ENCODE measurements at places on chromosomes 2 and 18.

DNA sequence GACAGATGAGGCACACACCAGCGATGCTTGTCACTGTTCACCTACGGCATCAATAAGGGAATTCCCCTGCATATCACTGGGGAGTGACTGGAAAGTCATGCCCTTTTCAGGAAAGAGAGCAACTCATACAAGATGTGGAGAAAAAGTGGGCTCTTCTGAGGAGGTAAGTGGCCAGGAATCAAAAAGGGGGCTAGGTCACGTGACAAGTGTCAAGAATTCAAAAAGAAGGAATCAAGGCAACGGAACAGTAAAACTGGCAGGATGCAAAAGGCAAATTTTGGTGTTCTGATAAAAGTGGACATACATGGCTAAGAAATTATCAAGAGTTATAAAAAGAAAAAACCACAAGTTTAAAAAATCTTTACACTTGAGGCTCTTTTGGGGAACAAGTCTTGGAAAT lies 190.7 kb upstream of the ACAA2 start:
- no peak for DNase-seq

DNA sequence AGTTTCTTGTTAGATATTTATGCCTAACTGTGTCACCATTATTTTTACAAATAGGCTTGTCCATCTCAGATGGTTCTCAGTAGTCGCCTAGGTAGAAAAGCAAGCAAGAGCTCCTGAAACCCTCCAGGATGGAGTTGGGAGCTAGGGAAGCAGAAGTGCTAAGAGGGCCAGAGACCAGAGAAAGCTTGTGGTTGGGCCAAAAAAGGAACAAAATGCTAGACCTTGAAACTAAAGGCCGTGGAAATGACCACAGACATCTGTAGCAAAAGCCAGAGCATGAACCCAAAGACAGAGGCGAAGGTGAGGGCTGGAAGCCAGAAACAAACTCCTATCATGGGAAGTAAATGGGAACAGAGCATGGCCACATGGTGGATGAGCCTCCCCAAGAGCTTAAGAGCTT lies 29.9 kb upstream of the RMDN2 start:
- no peak for DNase-seq

GRCh38 chr18:35376393-35376741 lies 770 bp downstream of the ZNF396 start:
- DNase-seq = no peak

GRCh38 chr2:46297546-46298271 lies 502 bp downstream of the EPAS1 start:
- DNase-seq = peak; percentile 39

- DNase-seq = no peak
These were observed 132.8 kb downstream of the ARHGAP15 start for GRCh38 chr2:143261986-143262385.

DNA sequence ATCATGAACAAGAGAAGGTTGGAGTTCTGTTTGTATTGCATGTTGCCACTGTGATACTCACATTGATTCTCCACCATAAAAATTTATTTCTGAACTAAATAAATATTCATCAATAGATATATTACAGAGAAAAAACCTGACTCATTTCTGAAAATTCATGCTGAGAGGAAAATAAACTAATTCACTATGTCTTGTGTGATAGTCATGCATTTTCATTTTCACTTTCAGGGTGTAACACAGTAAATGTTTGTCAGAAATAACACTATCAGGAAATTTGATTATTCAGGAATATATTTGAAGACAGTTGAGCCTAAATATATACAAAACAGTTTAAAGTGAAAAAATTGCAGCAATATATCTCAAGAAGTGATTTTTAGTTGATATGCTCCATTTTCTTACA lies 335.2 kb downstream of the KCNJ3 start:
- DNase-seq = no peak

GRCh38 chr18:32057624-32058165 lies 34.0 kb upstream of the RNF138 start:
- DNase-seq = no peak

DNA sequence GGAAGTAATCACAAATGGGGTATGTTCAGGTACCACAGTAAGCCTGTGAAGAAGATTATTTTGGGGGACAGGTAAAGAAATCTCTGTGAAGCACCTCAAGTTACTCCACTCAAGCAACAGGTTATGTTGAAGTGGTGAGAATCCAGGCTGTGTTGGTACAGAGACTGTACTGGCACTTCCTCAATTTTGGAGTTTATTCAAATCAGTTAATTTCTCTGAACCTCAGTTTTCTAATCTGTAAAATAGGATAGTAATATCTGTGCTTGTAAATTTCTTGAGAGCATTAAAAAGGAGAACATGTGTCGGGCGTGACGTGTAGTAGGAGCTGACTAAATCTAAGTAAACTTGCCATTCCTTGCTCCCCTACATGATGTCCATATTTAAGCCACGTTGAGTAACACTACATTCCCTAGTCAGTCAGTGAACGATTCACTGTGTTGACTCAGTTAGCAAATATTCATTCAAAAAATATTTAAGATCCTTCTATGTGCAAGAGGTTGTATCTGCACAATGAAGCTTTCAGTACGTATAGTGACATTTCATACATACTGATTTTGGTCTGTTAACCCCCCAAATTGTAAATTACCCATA lies 504.2 kb downstream of the ZEB2 start:
- DNase-seq = no peak

- DNase-seq = no peak
These were observed 118.3 kb upstream of the FAM136A start for GRCh38 chr2:70420143-70420542.

GRCh38 chr2:33166287-33166881 lies 219.6 kb downstream of the LTBP1 start:
- no peak for DNase-seq

GRCh38 chr2:75023666-75024455 lies 65.4 kb downstream of the POLE4 start:
- DNase-seq = no peak

DNA sequence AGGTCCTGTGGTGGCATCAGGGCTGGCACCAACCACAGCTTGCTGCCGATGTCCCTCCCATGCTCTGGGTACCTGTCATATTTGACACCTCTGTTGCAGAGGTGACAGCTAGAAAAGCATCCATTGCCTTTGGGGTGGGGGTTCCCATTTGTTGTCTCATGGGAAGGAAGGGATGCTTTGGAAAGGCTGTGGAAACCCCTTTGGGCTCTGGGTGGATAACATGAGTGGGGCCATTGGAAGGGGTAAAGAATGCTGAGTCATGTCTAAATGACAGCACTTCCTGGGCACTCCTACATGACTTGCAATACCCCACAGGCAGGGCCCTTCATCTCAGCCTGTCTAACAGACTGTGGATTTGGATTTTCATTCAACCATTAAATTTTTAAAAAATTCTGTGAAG lies 27.8 kb downstream of the CTIF start:
- no peak for DNase-seq

- no peak for DNase-seq
These were observed 28.5 kb downstream of the ST8SIA5 start for GRCh38 chr18:46728219-46728930.

GRCh38 chr2:62196278-62196901 lies 475 bp downstream of the B3GNT2 start:
- peak; percentile 43 for DNase-seq

DNA sequence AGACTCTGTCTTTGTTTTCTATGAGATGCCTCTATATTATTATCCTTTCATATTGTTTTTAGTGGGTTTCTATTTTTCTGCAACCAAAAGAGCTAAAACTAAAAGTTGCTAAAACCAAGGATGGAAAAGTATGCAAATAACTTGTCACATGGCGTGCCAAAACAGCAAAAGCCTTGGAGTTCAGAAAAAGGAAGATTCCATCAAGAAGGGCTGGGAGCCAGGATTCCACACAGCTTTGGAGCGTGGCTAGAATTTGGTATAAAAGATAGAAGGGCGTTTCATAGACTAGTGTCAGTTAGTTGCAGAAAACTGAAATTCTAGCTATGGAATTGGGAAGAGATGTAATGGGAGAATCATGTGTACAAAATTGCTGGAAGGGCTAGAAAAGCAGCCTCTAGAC lies 4.1 kb downstream of the SCYGR1 start:
- no peak for DNase-seq

- no peak for DNase-seq
These were observed 55.6 kb downstream of the BIN1 start for GRCh38 chr2:127051116-127052056.

DNA sequence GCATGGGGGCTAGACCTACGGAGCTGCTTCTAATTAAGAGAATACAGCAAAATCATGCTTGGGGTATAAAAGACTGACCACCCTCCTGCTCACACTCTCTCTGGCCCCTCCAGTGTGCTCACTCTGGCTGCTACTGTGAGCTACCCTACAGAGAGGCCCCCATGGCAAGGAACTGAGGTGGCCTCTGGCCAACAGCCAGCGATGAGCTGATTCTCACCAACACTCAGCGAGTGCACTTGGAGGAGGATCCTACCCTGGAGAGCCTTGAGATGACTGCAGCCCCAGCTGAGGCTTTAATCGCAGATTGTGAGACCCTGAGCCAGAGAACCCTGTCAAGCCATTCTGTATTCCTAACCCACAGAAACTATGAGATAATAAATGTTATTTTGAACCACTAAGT lies 88.2 kb downstream of the GFPT1 start:
- DNase-seq = no peak

- no peak for DNase-seq
These were observed 192.5 kb downstream of the EN1 start for GRCh38 chr2:118654945-118655344.

DNA sequence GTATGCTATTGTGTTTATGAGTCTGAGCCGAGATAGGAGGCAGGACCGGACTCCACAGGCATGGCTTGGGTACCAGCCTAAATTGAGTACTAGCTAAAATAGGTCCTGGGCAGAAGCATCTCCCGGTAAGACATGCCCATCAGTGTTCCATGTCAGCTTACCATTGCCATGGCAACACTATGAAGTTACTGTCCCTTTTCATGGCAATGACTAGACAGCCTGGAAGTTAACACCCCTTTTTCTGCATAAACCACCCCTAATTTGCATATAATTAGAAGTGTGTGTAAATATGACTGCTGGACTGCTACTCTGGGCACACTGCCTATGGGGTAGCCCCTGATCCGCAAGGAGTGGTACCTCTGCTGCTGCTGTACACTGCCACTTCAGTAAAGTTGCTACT lies 1005.1 kb upstream of the FAM98A start:
- DNase-seq = no peak

DNA sequence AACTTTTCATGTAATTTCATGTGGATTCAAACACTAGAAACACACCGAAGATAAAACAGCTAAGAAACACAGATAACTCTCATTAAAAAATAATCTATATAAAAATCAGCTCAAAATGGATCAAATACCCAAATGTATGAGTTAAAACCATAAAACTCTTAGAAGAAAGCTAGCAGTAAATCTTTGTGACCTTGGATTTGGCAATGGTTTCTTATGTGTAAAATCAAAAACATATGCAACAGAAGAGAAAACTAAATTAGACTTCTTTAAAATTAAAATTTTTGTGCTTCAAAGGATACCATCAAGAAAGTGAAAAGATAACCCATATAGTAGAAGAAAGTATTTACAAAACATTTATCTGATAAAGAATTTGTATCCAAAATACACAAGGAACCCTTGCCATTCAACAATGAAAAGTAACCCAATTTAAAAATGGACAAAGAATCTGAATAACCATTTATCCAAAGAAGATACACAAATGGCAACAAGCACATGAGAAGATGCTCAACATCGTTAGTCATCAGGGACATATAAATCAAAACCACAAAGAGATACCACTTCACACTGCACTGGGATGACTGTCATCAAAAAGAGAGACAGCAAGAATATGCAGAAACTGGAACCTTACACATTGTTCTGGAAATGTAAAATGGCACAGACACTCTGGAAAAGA lies 27.5 kb downstream of the GAREM1 start:
- no peak for DNase-seq

DNA sequence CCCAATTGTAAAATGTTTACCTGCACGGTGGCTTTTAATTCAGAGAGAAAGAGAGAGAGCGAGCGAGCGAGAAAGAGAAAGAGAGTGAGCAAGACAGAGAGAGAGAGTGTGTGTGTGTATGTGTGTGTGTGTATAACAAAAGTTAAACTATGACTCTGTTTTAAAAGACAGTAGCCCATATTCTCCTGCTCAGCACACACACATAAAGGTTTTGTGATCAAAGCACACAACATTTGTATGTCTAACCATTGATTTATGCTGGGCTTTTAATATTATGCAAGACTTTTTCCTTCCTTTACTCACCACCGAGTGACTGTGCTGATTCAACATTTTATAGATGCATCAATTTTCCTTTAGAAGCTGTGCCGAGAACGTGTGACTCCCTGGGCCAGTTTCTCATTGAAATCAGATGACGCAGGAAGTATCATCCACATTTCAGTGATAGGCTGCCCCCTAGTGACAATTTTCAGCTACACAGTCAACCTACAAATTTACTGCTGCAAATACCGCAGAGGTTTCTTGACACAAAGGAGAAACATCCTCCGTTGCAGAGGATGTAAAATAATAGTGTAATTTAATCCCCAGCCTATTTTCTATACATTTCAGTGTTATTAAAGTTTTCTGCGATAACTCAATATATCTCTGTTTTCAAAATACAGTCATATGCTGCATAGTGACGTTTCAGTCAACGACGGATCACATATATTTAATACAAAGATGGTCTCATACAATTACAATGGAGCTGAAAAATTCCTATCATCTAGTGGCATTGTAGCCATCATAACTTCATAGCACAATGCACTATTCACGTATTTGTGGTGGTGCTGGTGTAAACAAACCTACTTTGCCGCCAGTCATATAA lies 165.9 kb upstream of the TANK start:
- DNase-seq = peak; percentile 45

- DNase-seq = no peak
These were observed 10.7 kb downstream of the BAZ2B start for GRCh38 chr2:159605441-159606178.

DNA sequence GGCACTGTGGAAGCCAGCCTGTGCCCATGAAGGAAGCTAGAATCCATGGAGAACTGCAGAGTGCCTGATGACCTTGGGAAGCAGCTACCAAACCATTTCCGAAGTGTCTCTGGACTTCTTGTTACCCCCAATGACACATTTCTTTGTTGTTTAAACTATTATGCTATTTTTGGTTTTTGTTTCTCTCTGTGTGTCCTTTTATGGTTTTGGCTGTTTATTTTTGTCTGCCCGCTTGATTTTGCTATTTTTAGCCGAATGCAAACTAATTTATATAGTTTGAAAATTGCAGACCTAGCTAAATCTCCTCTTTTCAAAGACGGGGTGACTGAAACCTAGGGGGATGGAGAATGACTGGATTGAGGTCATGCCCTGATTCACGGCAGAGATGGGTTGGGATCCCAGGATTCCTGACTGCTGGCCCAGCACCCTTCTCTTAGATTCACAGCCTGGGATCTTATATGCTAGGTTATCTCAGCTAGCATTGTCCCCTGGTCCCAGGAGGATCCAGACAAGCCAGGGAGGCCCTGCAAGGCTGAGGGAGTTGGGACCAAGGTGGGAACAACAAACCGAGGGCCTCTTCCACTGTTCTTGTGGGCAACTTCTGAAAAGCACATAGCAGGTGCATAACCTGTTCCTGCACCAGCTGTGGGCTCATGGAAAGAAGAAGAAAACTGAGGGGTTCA lies 116.3 kb upstream of the HAAO start:
- no peak for DNase-seq
